ENCODE measurements at places on chromosomes 7 and 10.

DNA sequence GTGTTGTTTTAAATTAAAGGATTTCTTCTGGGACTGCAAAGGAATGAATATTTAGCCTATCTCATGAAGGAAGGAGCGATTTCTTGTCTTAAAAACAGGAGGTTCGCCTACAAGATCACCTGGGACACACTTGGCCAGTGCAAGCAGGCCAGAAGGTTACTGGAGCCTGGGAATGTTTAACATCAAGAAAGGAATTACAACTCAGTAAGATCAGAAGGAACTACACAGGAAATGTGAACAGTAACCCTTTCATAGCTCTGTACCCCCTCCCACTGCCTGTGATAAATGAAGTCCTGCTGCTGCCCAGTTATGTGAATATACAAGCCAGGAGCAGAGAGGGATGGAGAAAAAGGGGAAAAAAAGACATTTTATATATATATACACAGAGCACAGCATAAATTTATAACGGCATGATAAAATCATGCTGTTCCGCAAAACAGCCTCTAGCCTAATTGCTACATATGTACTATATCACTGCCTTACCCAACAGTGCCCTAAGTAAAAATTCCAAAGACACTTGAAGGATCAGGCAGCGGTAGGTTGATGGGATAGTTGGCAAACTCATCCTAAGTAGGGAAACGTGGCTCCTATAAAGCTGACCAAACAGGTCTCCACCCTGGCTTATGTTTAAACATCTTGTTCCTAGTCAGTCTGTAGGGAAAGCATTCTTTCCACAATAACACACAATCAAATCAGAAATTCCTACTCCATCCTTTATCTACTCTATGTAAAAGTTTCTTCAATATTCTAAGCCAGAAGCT is 63.8 kb downstream of the ZNF438 start:
- no peak for DNase-seq

DNA sequence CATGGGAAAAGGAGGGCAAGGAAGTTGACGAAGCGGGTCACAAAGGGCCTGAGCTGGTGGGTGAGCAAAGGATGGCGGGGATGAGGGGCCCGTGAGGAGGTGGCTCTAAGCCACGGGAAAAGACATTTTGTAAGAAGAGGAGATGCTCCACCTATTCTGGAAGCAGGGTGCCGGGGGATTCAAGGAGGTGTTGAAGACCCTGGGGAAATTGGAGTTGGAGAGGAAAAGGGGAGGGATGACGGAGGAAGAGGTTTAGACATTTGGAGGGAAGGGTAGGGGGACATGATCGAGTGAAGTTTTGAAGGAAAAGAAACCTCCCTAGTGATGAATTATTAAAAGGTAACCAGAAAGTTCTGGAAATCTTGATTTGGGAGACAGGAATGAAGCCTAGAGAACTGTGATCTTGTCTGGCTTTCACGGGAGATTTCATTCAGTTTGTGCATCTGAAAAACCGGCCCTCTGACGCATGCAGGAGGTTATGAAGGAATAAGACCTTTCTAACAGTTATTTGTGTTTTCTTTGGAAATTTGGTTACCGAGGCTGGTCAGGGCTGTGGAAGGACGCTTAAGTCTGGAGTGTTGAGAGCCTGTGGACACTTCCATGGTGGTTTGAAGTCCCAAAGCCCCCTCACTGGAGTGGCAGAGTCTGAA is 1.4 kb downstream of the SMO start:
- DNase-seq = no peak

- DNase-seq = no peak
These were observed 3.7 kb downstream of the DBNL start for GRCh38 chr7:44048031-44048795.

GRCh38 chr7:94395141-94396036 is 694 bp downstream of the COL1A2 start:
- peak; percentile 18 for DNase-seq

- DNase-seq = no peak
These were observed 243.6 kb downstream of the ELFN1 start for GRCh38 chr7:1913466-1914282.

DNA sequence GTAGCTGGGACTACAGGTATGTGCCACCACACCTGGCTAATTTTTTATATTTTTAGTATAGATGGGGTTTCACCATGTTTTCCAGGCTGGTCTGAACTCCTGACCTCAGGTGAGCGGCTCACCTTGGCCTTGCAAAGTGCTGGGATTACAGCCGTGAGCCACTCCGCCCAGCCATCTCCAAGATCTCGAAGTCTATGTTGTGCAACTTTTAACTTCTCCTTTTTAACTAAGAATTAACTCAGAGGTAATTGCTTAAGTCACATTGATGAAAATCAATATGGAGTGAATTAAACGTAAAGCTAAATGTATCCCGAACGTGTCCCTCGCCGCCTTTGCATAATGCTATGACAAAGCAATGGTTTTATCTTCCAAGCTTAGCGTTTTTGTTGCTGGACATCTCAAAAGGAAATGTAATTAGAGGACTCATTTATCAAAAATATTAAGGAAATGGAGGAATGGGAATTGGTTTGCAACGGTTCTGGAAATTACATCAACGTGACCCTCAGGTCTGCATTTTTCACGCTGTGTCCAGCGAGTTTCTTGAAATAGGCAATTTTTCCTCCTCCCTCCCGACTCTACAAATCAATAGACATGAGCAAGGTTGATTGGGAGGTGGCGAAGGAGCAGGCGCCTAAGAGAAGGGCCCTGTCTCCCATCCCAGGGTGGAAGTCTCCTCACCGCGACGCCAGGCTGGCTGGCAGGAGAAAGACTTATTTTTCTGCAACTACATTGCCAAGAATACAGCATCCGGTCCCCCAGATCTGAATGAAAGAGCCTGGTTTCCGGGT is 89.8 kb downstream of the TMEM130 start:
- no peak for DNase-seq

GRCh38 chr7:10824154-10824553 is 149.5 kb upstream of the PHF14 start:
- no peak for DNase-seq

All from hippocampal formation (tissue), 2 donors.